Osteoblast (primary cell): ENCODE measurements at places on chromosomes 3 and 15. TPM values are rescaled to one million over a fixed set of nuclear protein-coding genes. Genes with fewer than 3 reads are reported as not detected.

CA12 gene
- 107 and 114 TPM in 2 replicates for total RNA-seq

C2CD4A gene
- total RNA-seq, result under 0.01 TPM in 1 of 2 replicates, not detected in the other

MYRIP gene
- total RNA-seq, result under 0.01 TPM in 2 replicates

FBXO40 gene
- total RNA-seq, result not detected in 2 replicates

DNASE1L3 gene
- not detected in 2 replicates for total RNA-seq

LTK gene
- not detected in 2 replicates for total RNA-seq

SLC6A11 gene
- total RNA-seq, result not detected in 2 replicates

SLC2A2 gene
- not detected in 2 replicates for total RNA-seq

GP9 gene
- not detected in 2 replicates for total RNA-seq

UBE2E2 gene
- total RNA-seq, result 49.6 and 59.2 TPM in 2 replicates

EFCAB12 gene
- total RNA-seq, result under 0.01 TPM in 2 replicates

NUTM1 gene
- under 0.01 TPM in 1 of 2 replicates, not detected in the other for total RNA-seq

KIF7 gene
- 10.6 and 12.3 TPM in 2 replicates for total RNA-seq

- peaks cover 22% of the 10 kb centered on the region for H3K4me1 ChIP-seq
- peak overlapping the region; percentile 59 for H3K27ac ChIP-seq
- H3K36me3 ChIP-seq, result no peaks in the 10 kb centered on the region
- DNase-seq, result no peak
- no peak overlapping the region for H3K4me3 ChIP-seq
Observed at GRCh38 chr15:99441444-99441800, 124.4 kb upstream of the MEF2A start.

- H3K4me1 ChIP-seq, result peaks cover 47% of the 10 kb centered on the region
- no peaks in the 10 kb centered on the region for H3K27me3 ChIP-seq
- H3K36me3 ChIP-seq, result peaks cover 3% of the 10 kb centered on the region
- H3K27ac ChIP-seq, result peak overlapping the region; percentile 94
Observed at GRCh38 chr15:89087161-89087829, 961 bp upstream of the ABHD2 start.

DNA sequence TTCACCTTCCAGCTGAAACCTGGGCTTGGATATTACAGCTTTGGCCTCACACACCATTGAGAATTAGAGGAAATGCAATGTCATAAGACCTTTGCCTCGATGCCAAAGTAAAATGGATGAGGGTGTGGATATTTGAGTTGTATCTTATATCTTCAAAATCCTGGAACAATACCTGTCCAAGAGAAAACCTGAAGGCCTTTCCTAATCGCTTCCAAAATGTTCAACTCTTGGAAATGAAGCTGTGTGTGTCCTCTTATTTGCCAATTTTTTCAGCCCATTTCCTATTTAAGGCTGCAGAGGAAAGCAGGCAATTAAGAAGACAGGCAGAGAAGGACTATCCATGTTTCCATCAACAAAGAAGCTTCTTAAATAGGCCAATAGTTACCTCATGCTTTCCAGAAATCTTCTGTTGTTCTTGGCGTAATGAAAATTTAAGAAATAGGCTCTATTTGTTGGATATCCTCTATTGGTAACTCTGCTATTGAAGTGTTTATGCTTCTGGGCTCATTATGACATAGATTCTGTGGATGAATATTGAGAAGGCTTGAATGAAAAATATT, 99.5 kb upstream of the ZBTB20 start:
- peak overlapping the region; percentile 84 for H3K27ac ChIP-seq
- no peak overlapping the region for H3K4me3 ChIP-seq
- H3K4me1 ChIP-seq, result peaks cover 33% of the 10 kb centered on the region
- H3K36me3 ChIP-seq, result no peaks in the 10 kb centered on the region

DNA sequence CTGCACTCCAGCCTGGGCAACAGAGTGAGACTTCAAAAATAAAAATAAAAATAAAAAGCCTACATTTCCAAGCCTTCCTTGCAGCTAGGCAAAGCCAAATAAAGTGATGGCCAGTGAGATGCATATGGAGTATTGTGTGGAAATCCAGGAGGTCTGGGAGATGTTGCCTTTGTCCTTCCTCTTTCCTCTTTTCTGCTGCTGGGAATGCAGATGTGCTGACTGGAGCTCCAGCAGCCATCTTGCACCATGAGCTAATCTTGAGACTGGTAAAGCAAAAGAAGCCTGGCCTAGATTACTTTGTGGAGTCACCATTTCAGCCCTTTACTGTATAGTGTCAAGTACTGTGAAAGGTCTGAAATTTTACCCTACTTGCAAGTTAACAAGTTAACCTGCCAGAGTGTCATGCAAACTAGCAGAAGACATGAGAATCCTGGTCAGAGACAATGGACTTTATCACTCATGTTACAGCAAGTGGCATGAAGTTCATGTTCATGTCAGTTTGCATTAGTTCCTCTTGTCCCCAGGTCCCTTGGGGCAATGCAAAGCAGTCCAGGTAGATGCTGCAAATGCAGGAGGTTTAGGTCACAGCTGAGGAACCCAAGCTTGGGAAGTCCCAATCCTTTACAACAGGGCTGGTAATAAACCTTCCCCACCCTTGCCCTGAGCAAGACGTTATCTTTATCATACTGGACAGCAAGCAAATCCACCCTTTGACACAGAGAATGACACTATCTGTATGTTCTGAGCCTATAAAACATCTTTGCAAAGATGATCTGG, 103.1 kb downstream of the TLE3 start:
- DNase-seq, result peak; percentile 48
- H3K4me1 ChIP-seq, result no peaks in the 10 kb centered on the region
- no peak overlapping the region for H3K27ac ChIP-seq
- no peaks in the 10 kb centered on the region for H3K36me3 ChIP-seq
- H3K27me3 ChIP-seq, result peaks cover 30% of the 10 kb centered on the region
- H3K4me3 ChIP-seq, result no peak overlapping the region

DNA sequence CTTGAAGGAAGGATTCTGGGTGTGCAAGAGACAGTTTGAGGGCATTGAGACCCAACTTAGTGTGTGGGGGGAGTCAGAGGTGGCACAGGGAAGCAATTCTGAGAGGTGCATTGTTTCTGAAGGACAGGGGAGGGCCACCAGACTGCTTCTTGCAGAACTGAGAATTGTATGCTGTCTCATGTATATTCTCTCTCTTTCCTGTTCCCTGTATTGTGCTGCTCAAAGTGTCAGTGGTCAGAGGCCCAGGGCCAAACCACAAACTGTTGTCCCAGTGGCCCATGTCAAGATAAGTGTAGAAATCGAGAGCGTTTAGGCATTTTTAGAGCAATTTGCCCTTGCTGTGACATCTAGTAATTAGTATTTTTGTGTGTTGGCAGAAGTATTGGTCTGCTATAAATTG, 567.1 kb downstream of the EDEM1 start:
- H3K36me3 ChIP-seq, result no peaks in the 10 kb centered on the region
- no peak for DNase-seq
- no peaks in the 10 kb centered on the region for H3K4me1 ChIP-seq
- H3K27ac ChIP-seq, result no peak overlapping the region
- no peaks in the 10 kb centered on the region for H3K27me3 ChIP-seq

- H3K4me1 ChIP-seq, result peaks cover 4% of the 10 kb centered on the region
- no peaks in the 10 kb centered on the region for H3K36me3 ChIP-seq
- H3K27ac ChIP-seq, result no peak overlapping the region
- no peak for DNase-seq
- H3K4me3 ChIP-seq, result no peak overlapping the region
Observed at GRCh38 chr3:151393941-151394340, 9.4 kb upstream of the P2RY12 start.

GRCh38 chr3:106728315-106729098, 648.7 kb upstream of the CCDC54 start:
- peak overlapping the region; percentile 13 for H3K4me3 ChIP-seq
- H3K4me1 ChIP-seq, result peaks cover 45% of the 10 kb centered on the region
- H3K27ac ChIP-seq, result peak overlapping the region; percentile 95
- H3K27me3 ChIP-seq, result no peaks in the 10 kb centered on the region
- DNase-seq, result peak; percentile 90

DNA sequence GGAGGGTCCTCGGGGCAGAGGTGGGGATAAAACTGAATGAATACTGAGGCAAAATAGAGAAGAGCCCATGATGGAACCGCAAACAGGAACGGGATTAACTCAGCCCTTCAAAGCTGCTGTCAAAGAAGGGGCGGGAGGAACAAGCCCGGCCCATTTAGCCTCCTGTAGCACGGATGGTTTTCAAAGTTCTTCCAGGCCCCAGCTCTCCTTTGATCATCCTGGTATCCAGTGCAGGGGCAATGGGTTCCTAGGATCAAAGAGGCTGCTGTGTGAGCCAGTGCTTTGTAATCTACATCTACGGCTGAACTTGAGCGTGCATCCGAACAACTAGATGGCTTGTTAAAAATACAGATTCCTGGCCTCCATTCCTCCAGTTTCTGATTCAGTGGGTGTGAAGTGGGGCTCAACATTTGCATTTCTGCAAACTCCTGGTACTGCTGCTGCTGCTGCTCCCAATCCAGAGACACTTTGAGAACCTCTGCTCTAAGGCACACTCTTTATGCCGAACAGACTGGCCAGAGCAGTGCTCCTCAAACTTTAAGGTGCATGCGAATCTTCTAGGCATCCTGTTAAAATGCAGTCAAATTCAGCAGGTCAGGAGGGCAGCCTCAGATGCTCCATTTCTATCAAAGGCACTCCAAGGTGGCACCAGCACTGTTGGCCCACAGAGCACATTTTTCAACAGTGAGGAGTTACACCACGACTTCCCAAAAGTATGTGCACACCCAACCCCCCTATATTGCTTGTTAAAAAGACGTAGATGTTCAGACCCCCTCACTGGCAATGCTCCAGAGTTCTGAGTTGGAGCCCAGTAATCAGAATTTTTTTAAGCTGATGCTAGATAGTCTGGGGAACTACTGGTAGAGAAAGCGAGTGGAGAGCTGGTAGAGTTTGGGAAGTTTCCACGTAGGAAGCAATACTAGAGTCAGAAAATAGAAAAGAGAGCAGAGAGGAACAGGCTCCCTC, 5.6 kb downstream of the GALNT15 start:
- no peaks in the 10 kb centered on the region for H3K27me3 ChIP-seq
- H3K27ac ChIP-seq, result peak overlapping the region; percentile 57
- H3K36me3 ChIP-seq, result no peaks in the 10 kb centered on the region
- peak; percentile 69 for DNase-seq
- peaks cover 37% of the 10 kb centered on the region for H3K4me1 ChIP-seq

- H3K4me3 ChIP-seq, result no peak overlapping the region
- H3K27me3 ChIP-seq, result no peaks in the 10 kb centered on the region
- H3K36me3 ChIP-seq, result no peaks in the 10 kb centered on the region
- no peaks in the 10 kb centered on the region for H3K4me1 ChIP-seq
Observed at GRCh38 chr3:40677749-40678148, 153.0 kb downstream of the ZNF621 start.

DNA sequence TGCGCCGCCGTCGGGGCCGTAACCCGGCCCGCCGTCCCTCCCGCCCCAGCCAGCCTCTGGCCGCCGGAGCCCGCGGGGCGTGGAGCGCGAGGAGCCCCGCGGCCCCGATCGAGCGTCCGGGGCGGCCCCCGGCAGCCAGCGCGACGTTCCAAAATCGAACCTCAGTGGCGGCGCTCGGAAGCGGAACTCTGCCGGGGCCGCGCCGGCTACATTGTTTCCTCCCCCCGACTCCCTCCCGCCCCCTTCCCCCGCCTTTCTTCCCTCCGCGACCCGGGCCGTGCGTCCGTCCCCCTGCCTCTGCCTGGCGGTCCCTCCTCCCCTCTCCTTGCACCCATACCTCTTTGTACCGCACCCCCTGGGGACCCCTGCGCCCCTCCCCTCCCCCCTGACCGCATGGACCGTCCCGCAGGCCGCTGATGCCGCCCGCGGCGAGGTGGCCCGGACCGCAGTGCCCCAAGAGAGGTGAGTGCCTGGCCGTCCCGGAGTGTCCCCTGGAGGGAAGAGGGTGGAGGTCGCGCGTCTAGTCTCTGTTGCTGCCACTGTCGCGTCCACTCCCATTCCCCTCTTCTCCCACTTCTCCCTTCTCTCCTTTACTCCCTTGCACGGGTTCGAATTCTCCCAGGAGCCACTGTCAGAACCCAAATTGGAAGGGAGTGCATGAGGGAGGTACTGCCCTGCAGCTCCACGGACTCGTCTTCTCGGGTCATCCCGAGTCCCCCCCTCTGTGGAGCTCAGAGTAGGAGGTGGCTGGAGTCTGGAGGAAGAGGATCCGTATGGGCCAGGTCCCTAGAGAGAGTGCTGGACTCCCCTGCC, 585 bp downstream of the CSK start:
- peak; percentile 96 for DNase-seq
- peak overlapping the region; percentile 18 for H3K27ac ChIP-seq
- H3K4me3 ChIP-seq, result peak overlapping the region; percentile 88
- no peaks in the 10 kb centered on the region for H3K27me3 ChIP-seq

DNA sequence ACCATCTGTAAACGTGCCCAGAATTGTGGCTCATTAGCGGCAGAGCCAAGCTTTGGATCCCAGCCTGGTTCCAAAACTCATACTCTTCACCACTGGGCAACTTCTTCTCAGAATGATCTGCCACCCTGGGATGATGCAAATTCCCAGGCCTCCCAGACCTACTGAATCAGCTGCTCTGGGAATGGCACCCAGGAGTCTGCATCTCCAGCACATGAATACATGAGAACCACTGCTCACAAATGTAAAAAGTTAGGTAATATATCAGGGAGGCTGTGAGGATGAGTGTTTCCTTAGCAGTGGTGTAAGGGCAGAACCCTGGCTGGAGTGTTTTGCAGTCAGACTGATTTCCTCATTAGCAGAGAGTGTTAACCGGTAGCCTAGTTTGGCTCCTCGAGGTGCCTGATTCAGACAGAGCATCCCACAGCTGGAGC, 94.2 kb downstream of the LIPC start:
- H3K4me1 ChIP-seq, result no peaks in the 10 kb centered on the region
- no peak for DNase-seq
- no peak overlapping the region for H3K27ac ChIP-seq
- H3K4me3 ChIP-seq, result no peak overlapping the region

- no peak for DNase-seq
- no peak overlapping the region for H3K4me3 ChIP-seq
- no peaks in the 10 kb centered on the region for H3K4me1 ChIP-seq
- H3K36me3 ChIP-seq, result peaks cover 10% of the 10 kb centered on the region
- H3K27ac ChIP-seq, result no peak overlapping the region
Observed at GRCh38 chr3:42572278-42572677, 9.5 kb downstream of the SEC22C start.

DNA sequence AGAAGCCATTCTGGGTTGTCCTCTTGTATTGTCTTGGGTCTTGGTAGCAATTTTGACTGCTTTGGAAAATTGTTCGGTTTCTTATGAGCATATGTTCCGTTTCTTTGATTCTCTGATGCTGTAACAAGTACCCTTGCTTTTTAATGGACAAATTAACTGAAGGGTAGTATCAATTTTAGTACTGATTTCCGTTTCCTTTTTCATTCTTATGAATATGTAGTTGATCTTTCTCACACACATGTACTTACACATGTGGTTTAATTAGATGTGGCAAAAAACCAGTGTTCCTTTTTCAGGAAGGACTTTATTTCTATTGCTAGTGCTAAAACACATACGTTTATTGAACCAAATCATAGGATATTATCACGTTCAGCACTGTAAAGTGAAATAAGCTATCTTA, 119.1 kb downstream of the TCF12 start:
- no peaks in the 10 kb centered on the region for H3K4me1 ChIP-seq
- no peak overlapping the region for H3K4me3 ChIP-seq
- no peaks in the 10 kb centered on the region for H3K36me3 ChIP-seq

DNA sequence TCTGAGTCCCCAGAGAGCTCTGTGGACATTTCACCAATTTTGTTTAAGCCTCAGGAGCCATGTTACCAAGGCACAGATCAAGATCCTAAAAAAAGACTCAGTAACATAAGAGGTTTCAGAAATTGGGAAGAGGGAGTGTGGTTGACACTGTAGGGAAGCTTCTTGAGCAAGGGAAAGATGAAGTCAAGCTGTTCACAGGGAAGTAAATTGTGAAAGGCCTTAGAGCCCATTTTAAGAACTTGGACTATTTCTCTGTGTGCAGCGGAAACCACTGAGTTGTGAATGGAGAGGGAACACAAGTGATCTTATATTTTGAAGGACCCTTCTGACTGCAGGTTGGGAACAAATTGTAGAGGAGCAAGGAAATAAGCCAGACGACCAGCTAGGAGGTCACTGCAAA, 18.7 kb downstream of the BCL2A1 start:
- no peak overlapping the region for H3K27ac ChIP-seq
- no peaks in the 10 kb centered on the region for H3K27me3 ChIP-seq
- no peaks in the 10 kb centered on the region for H3K4me1 ChIP-seq
- H3K4me3 ChIP-seq, result no peak overlapping the region
